Aortic smooth muscle cell (primary cell): ENCODE measurements at places on chromosomes 3 and 15. TPM values are rescaled to one million over a fixed set of nuclear protein-coding genes. Genes with fewer than 3 reads are reported as not detected.

HCLS1 gene
- total RNA-seq, result 7.3 and 13.3 TPM in 2 replicates

GOLGA6D gene
- total RNA-seq, result not detected in 2 replicates

WDR93 gene
- total RNA-seq, result under 0.01 and 0.06 TPM in 2 replicates

ZNF502 gene
- total RNA-seq, result 5.2 and 5.9 TPM in 2 replicates

ECE2 gene
- not detected in 2 replicates for total RNA-seq

CCR3 gene
- not detected in 2 replicates for total RNA-seq

GCHFR gene
- 2.4 and 3.2 TPM in 2 replicates for total RNA-seq

SERINC4 gene
- under 0.01 and 0.06 TPM in 2 replicates for total RNA-seq

PLCH1 gene
- total RNA-seq, result 0.06 and 0.13 TPM in 2 replicates

TTLL13 gene
- under 0.01 and 0.12 TPM in 2 replicates for total RNA-seq

LRRC15 gene
- total RNA-seq, result 0.40 and 2.5 TPM in 2 replicates

BAHD1 gene
- total RNA-seq, result 5.4 and 7.0 TPM in 2 replicates

NR2E3 gene
- 0.06 and 0.13 TPM in 2 replicates for total RNA-seq

NDN gene
- total RNA-seq, result 39.4 and 42.4 TPM in 2 replicates

BNC1 gene
- total RNA-seq, result 0.06 and 0.13 TPM in 2 replicates

MRPL47 gene
- 35.1 and 37.3 TPM in 2 replicates for total RNA-seq

GPR156 gene
- total RNA-seq, result 0.31 and 0.40 TPM in 2 replicates

DUOXA2 gene
- total RNA-seq, result not detected in 2 replicates

CFAP100 gene
- total RNA-seq, result not detected in 2 replicates

PLXNB1 gene
- total RNA-seq, result 14.1 and 15.9 TPM in 2 replicates

MYZAP gene
- 0.44 and 0.66 TPM in 2 replicates for total RNA-seq

OR5K2 gene
- not detected in 2 replicates for total RNA-seq

RASGRP1 gene
- 0.12 TPM in 1 of 2 replicates, not detected in the other for total RNA-seq

CHL1 gene
- not detected in 2 replicates for total RNA-seq

C3orf85 gene
- not detected in 2 replicates for total RNA-seq

TRIM42 gene
- not detected in 2 replicates for total RNA-seq
